ENCODE measurements at places on chromosomes 5 and 9. TPM values are rescaled to one million over a fixed set of nuclear protein-coding genes. Genes with fewer than 3 reads are reported as not detected.
A peak's percentile ranks its signal among the peaks of the same experiment; 100 is the strongest.

DNA sequence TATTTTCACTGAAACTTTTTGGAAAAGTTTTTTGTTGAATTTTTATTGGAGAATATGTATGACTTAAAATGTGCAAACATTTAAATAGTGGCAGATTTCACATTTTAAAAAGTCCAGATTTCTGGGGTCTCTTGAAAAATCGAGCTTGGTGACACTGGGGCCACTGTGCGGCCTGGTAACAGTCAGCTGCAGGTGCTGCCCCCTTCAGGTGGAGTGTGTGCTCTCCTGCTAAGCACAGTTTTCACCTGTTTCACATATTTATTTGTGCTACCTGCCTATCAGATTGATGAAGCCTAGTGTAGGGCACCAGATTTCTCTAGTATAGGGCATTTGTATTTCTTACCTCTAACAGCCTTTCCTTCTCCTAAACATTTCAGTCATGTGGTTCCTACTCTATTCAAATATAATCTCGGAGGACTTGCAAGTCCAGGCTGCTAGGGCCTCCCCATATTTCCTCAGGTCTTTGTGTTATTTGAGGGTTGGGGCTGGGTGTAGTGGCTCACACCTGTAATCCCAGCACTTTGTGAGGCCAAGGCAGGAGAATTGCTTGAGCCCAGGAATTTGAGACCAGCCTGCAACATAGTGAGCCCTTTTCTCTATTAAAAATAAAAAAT lies 95.8 kb upstream of the KLF9 start:
- no peak overlapping the region for H3K27ac ChIP-seq
- H3K4me3 ChIP-seq = no peak overlapping the region
- H3K4me1 ChIP-seq = peaks cover 9% of the 10 kb centered on the region
- no peaks in the 10 kb centered on the region for H3K36me3 ChIP-seq
- DNase-seq = no peak

- DNase-seq = no peak
- no peaks in the 10 kb centered on the region for H3K36me3 ChIP-seq
- H3K4me1 ChIP-seq = no peaks in the 10 kb centered on the region
- no peaks in the 10 kb centered on the region for H3K27me3 ChIP-seq
- no peak overlapping the region for H3K27ac ChIP-seq
These were observed 139.5 kb upstream of the CYLC2 start for GRCh38 chr9:102855641-102856040.

DNA sequence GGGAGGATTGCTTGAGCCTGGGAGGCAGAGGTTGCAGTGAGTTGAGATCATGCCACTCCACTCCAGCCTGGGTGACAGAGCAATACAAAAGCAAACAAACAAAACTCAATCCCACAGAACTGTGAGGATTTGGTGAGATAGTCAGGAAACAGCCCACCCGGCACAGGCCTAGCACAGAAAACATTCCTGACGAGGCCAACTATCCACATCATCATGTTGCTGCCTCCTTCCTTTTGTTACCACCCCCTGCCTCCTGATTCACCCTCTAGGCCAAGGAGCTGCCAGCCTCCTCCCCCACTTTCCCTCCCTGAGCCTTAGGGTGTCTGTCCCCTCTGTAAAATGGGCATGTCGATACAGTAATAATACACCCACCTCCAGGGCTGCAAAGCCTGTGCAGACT lies 39.0 kb downstream of the STK10 start:
- H3K4me3 ChIP-seq = no peak overlapping the region
- H3K36me3 ChIP-seq = peaks cover 23% of the 10 kb centered on the region
- H3K4me1 ChIP-seq = peaks cover 41% of the 10 kb centered on the region
- H3K27me3 ChIP-seq = peaks cover 3% of the 10 kb centered on the region
- peak; percentile 74 for DNase-seq

- H3K27me3 ChIP-seq = no peaks in the 10 kb centered on the region
- H3K36me3 ChIP-seq = no peaks in the 10 kb centered on the region
- no peaks in the 10 kb centered on the region for H3K4me1 ChIP-seq
- H3K27ac ChIP-seq = no peak overlapping the region
These were observed 760.2 kb downstream of the TAF11L14 start for GRCh38 chr5:18394443-18394804.

- no peaks in the 10 kb centered on the region for H3K36me3 ChIP-seq
- DNase-seq = no peak
- H3K4me1 ChIP-seq = no peaks in the 10 kb centered on the region
- H3K27ac ChIP-seq = no peak overlapping the region
These were observed 7.8 kb downstream of the LCN9 start for GRCh38 chr9:135670721-135671590.

- no peaks in the 10 kb centered on the region for H3K36me3 ChIP-seq
- H3K4me1 ChIP-seq = no peaks in the 10 kb centered on the region
- H3K27ac ChIP-seq = no peak overlapping the region
These were observed 21.7 kb downstream of the GM2A start for GRCh38 chr5:151274666-151275065.

GRCh38 chr5:43352131-43352530 lies 38.9 kb upstream of the HMGCS1 start:
- H3K27ac ChIP-seq = no peak overlapping the region
- H3K27me3 ChIP-seq = peaks cover 11% of the 10 kb centered on the region
- DNase-seq = no peak
- no peaks in the 10 kb centered on the region for H3K36me3 ChIP-seq
- H3K4me1 ChIP-seq = no peaks in the 10 kb centered on the region

DNA sequence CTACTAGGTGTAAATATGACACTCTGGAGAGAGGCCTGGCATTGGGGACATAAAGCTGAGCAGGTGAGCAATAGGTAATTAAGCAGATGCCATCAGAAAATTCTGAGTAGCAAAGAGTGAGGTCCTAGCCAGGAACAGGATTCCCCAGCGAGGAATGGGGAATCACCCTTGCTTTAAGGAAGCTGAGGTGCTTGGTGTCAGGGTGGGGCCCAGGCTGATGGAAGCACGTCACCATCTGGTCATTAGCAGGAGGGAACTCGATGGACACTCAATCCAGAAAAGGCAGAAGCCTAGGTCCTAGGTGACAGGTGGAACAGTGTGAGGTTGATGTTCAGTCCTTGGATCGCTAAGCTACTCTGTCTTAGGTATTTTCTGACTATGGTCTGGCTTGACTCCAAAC lies 562.7 kb upstream of the DAP start:
- H3K27me3 ChIP-seq = no peaks in the 10 kb centered on the region
- H3K27ac ChIP-seq = no peak overlapping the region
- H3K4me1 ChIP-seq = no peaks in the 10 kb centered on the region
- DNase-seq = no peak
- no peaks in the 10 kb centered on the region for H3K36me3 ChIP-seq

- peaks cover 24% of the 10 kb centered on the region for H3K4me1 ChIP-seq
- H3K27ac ChIP-seq = no peak overlapping the region
- no peaks in the 10 kb centered on the region for H3K27me3 ChIP-seq
- H3K4me3 ChIP-seq = no peak overlapping the region
These were observed 429.8 kb downstream of the SPOCK1 start for GRCh38 chr5:137069358-137069757.

- no peak overlapping the region for H3K4me3 ChIP-seq
- no peak overlapping the region for H3K27ac ChIP-seq
- no peaks in the 10 kb centered on the region for H3K27me3 ChIP-seq
- H3K4me1 ChIP-seq = peaks cover 27% of the 10 kb centered on the region
- H3K36me3 ChIP-seq = no peaks in the 10 kb centered on the region
These were observed 19.4 kb downstream of the OGN start for GRCh38 chr9:92385001-92385400.

DNA sequence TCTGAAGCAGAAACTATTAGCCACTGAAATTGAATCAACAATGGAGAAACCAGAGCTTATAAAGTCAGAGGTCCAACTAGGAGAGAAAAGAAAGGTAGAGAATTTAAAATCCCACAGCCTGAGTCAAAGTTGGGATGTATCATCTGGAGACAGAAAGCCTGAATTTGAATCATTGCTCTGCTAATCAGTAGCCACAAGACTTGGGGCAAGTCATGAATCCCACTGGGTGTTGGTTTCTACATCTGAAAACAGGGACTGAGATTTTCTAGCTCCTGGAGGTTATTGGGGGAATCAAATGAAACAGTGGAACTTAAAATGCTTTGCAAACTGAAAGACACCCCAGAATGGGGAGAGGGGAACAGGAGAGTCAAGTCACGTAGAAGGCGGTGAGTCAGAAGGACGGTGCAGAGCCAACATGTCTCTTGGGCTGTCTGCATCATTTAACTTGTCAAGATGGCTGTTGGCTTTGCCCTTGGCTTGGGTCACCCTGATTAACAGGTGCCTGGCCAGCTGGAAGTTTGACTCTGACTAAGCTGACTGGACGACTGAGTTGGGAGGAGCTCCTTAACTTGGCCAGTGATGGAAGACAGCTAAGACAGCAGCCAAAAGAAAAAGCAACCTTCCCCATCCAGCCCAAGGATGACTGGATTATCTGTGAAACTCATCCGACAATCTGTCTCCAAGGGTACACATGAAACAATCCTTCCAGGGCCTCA lies 60.6 kb upstream of the ADRA1B start:
- peaks cover 24% of the 10 kb centered on the region for H3K4me1 ChIP-seq
- peaks cover 12% of the 10 kb centered on the region for H3K27me3 ChIP-seq
- no peak overlapping the region for H3K4me3 ChIP-seq
- no peaks in the 10 kb centered on the region for H3K36me3 ChIP-seq
- no peak overlapping the region for H3K27ac ChIP-seq
- DNase-seq = no peak

The ADRA1B gene
- 0.43 TPM for total RNA-seq

The TMEM8B gene
- total RNA-seq = 12.3 TPM

The PAEP gene
- total RNA-seq = not detected

The DOCK2 gene
- 1.4 TPM for total RNA-seq

The PCA3 gene
- total RNA-seq = not detected

The TAF11L4 gene
- not detected for total RNA-seq
